GM12864 (cell line): ENCODE measurements at places on chromosomes 11 and 22.

- DNase-seq: no peak
Measured at GRCh38 chr22:31398231-31398630, 1.2 kb upstream of the DRG1 start.

- no peak for DNase-seq
Measured at GRCh38 chr11:127496165-127496564, 495.6 kb upstream of the KIRREL3 start.

DNA sequence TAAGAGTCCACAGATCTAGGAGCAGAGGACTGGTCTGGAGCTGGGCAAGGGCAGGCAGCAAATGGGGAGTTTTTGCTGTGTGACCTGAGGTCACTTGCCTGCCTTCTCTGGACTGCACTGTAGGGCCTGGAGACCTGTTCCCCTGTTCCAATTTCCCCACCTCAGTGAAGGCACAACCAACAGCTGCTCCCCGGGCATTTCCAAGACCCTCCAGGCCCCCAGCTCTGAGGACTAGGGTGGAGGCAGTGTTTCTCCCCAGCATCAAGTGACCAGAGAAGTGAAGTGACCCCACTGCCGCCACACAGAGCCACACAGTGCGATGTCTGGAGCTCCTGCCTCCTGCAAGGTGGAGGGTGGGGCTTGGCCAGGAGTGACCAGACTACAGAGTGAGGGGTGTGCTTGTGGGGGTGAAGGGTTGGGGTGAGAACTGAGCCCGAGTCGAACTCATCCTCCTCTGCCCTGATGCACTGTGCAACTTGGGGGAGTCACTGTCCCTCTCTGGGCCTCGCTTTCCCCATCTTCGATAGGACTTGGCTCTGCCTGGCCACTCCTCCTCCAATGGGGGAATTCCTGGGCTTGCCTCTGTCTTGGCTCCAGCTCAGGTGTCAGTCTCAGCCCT is 21.6 kb downstream of the P2RY2 start:
- no peak for DNase-seq

DNA sequence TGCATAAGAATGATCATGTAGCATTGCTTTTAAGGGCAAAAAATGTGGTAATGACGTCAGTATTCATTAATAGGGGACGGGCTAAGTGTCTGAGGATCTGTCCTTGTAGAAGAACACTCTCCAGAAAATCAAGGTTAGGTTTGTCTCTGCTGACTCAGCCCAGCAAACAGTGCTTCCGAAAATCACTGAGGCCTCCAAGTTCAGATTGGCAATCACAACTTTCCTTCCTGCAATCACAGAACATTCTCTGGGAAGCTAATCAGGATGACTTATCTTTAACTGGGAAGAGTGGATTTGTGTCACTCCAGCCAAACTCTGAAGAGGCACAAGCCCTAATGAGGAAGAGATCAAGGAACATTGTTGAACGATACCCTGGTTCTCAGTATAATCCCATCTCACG is 123.2 kb upstream of the LDLRAD3 start:
- DNase-seq: no peak

- DNase-seq: no peak
Measured at GRCh38 chr11:94129512-94130297, 1.1 kb downstream of the PANX1 start.

GRCh38 chr11:45092404-45092785 is 54.0 kb upstream of the PRDM11 start:
- no peak for DNase-seq

DNA sequence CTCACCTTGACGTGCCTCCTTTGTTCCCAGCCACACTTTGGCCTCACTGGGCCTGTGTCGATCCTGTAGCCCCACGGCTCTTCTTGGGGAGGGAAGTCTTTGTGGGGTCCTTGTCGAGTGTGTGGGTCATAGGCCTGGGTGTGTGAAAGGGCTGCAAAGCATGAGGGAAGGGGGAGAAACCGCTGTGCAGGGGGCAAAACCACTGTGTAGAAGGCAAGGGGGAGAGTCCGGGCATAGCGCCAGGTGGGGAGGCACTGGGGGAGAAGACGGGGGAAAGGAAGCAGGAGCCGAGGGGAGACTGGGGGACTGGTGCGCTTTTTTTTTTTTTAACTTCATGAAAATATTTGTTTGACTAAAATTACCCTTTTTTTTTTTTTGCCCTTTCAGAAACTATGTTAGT is 65.1 kb upstream of the RASD2 start:
- no peak for DNase-seq

GRCh38 chr11:2975594-2975993 is 16.5 kb downstream of the NAP1L4 start:
- DNase-seq: no peak

DNA sequence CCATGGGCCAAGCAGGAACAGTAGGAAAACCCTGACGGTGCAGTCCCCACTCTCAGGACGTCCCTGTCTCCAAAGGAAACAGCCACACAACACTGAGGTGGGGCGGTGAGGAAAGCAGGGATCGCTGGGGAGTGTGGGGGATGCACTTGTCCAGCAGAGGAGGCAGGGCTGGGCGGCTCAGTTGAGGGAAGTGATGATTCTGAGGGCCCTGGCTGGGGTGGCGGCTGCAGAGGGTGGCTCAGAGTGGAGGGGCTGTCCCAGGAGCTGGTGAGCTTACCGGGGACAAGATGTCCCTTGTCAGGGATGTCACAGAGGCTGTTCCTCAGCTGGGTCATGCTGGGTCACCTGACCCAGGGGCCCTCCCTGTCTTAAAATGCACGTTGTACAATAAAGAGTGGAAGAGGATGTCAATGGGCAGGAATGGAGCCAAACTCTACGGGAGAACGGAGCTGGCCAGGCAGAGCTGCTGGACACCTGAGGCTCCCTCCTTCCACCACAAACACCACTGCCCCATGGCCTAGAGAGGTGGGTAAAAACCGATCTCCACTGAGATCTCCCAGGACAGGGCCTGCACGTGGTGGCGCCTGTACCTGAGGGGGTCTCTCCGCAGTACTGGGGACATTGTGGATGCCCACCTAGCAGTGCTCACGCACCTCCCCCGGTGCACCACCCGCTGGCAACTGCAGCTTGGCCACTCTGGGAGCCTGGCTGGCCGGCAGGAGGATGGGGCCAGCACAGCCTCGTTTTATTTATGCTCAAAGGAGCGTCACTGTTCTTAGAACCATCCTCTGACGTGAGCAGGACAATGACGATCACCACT is 9.7 kb upstream of the EFCAB6 start:
- no peak for DNase-seq
